ENCODE measurements at places on chromosomes 12 and 14.

GRCh38 chr14:105192866-105193731 is 12.0 kb upstream of the NUDT14 start:
- no peak for DNase-seq

DNA sequence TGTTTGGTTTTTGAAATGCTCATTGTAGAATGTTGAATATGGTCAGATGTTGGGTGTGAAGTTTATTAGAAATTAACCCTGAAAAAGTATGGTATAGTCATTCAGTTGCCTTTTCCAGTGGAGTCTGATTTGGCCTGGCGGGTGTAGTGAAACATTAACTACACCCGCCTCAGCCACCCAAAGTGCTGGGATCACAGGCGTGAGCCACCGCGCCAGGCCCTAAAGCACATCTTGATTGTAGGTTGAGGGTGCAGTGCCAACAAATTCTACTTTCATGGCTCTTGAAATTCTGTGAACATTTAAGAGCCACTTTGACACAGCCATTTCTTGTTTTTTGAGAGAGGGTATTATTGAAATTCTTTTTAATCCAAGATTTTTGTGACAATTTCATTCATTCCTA is 624.9 kb downstream of the DIO2 start:
- no peak for DNase-seq

- no peak for DNase-seq
Measured at GRCh38 chr12:50882563-50882962, 39.8 kb downstream of the TMPRSS12 start.

DNA sequence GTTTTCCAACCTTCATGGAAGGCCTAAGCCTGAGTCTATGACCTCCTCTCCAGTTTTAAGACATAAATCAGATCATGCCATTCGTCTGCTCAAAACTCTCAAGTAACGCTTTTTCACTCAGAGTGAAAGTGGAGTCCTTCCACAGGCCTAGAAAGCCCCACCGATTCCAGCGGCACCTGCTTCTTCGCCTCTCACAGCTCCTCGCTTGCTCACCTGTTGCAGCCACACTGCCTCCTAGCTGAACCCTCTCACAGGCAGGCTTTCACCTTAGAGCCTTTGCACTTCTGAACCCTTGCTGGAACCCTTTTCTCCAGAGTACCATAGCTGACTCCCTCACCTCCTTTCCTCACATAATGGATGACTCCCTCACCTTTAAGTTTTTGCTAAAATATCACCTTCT is 301.1 kb downstream of the ZFP36L1 start:
- DNase-seq, result no peak

GRCh38 chr12:124505001-124505818 is 62.2 kb downstream of the NCOR2 start:
- DNase-seq, result no peak

DNA sequence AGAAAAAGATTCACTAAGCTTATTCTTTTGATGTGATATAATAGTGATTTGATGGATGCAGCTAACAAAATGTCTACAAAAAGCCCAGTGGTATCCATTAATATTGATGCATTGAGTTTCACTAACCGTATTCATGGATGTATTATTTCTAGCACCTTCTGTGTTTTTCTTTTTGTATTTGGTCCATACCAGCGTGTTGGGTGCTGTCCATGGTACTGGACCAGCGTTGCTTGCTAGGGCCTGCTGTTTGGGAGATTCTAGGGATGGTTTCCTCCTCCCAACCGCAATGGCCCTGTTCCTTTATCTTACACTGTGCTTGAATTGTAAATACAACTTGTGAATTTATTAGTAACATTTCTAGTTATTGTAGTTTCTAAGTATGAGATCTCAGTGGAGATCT is 31.7 kb downstream of the ANO4 start:
- no peak for DNase-seq

GRCh38 chr12:29241821-29242591 is 92.9 kb downstream of the FAR2 start:
- DNase-seq, result peak; percentile 87

DNA sequence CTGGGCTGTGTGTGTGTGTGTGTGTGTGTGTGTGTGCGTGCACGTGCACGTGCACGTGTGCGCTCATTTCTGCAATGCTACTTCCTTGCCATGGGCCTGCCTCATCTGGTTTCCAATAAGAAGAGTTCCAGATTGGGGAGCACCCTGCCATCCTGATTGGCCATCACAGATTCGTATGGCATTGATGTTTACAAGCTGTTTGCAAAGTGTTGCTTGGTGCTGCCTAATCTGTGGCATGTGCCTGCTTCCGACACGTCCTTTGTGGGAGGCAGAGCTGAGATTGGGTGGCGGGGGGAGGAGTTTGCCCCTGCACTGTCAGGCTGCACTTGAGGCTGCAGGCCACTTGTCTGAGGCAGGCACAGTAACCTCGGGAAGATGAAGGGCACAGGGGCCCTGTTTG is 39.2 kb downstream of the SAMD4A start:
- no peak for DNase-seq

DNA sequence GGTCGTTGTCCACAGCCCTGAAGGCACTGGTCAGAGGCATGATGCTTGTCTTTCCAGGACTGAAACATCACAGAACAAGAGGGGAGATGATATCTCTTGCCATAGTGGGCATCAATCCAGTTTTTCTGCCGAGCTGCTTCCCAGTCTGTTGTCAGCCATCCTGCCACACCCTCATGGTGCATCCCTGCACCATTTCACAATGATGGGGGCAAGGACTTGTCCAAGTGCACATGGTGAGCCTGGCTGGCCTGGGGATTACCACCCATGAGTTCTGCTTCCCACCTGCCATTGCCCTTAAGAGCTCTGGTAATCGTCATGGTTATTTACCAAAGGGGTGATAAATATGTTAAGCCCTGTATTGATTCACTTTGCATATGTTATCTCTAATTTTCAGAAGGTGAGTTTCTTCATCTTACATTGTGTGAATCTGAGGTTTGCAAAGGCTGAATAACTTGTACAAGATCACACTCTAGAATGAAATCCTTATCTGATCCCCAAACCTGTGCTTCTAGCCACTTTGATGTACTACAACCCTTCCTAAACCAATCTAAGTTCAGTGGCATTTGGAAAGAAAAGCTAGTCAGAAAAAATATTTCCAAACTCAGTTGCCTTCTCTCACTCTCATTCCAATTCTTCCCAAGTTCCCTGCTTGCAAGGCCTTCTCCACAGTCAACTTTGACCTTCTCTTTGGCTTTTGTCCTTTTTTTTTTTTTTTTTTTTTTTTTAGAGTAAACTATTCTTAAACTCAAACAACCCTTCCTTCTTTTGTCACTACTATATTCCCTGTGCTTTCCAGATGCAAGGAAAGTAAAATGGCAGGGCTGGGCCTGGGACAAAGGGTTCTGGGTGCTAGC is 2.3 kb downstream of the AVIL start:
- no peak for DNase-seq

- DNase-seq, result no peak
Measured at GRCh38 chr14:67389275-67389674, 22.7 kb downstream of the PLEK2 start.

GRCh38 chr14:50795909-50796308 is 35.1 kb downstream of the NIN start:
- no peak for DNase-seq

- no peak for DNase-seq
Measured at GRCh38 chr12:106248312-106248845, 559 bp upstream of the CKAP4 start.

GRCh38 chr12:85309125-85309566 is 29.1 kb downstream of the ALX1 start:
- no peak for DNase-seq

GRCh38 chr12:45517381-45517780 is 212.1 kb upstream of the ARID2 start:
- no peak for DNase-seq

GRCh38 chr14:61116369-61116768 is 135.3 kb downstream of the SLC38A6 start:
- DNase-seq, result no peak

GRCh38 chr12:7158781-7159609 is 28.8 kb downstream of the CLSTN3 start:
- no peak for DNase-seq

DNA sequence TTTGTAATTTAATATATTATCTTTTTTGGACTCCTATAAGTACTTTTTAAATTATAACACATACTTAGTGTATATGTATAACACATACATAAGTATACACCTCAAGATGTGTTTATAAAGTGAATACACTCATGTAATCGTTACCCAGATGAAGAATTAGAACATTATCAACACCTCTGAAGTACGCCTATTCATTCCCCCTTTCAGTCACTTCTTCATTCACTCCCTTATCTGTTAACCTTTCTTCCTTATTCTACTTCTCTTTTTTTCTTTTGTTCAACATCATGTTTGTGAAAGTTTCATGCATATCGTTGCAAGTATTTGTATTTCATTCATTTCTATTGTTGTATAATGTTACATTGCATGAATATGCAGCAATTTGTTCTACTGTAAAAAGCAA is 98.5 kb downstream of the ARID2 start:
- DNase-seq, result no peak

DNA sequence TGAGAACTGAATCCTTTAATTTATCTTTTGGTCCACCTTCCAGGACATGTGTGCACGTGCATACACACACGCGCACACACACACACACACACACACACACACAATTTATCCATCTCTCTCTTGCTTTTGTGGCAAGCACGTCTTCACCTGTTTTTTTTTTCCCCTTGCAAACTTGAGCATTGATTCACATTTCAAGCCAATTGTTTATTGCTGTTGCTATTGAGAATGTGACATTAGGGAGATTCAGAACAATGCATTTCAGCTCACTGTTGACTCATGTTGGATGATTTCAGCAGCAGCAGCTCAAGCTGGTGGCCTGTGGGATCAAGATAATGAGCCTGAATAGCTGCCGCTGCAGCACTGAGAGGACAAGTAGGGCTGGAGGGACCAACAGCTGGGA is 128.9 kb downstream of the SNAPC1 start:
- DNase-seq, result no peak

GRCh38 chr14:70641548-70642302 is at the start of gene TTC9:
Gene TTC9 (plus strand): TSS chr14:70641916. CDS start chr14:70642130, 214 bp downstream.
- DNase-seq, result no peak

GRCh38 chr14:40371011-40371410 is 938.8 kb upstream of the FBXO33 start:
- DNase-seq, result no peak

- no peak for DNase-seq
Measured at GRCh38 chr14:58771016-58771415, 133.3 kb downstream of the DACT1 start.

DNA sequence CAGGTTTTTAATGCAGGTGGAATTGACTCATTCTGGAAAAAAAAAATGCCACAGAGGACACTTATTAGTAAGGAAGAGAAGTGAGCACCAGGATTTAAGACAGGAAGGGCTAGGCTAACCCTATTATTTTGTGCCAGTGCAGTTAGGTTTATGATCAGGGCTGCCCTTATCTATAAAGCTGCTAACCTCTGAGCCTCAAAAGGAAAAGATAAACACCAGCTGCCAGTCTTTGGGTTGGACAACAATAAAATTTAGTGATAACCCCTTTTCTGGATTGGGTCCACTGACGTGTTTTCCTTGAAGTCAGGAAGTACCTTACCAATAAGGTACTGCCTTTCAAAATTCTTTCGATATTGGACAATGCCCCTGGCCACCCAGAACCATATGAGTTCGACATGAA is 128.9 kb downstream of the NUBPL start:
- no peak for DNase-seq

DNA sequence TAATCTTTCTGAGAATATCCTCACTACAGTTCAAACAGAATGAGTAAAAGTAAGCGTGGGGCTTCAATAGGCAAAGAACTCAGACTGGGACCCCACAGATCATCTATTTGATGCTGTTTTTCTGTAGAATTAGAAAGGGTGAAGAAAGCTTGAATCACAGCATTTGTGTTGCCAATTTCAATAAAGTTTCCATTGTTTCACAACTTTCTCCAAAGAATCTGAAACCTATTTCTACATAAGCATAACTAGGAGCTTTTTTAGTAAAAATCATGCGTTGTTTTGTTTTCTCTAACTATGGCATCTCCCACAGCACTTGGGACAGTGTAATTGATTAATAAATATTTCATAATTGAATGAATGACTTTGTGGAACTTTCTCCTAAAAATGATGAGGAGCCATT is 16.7 kb upstream of the NEDD1 start:
- DNase-seq, result no peak

GRCh38 chr14:76727384-76727783 is 33.9 kb upstream of the VASH1 start:
- no peak for DNase-seq

DNA sequence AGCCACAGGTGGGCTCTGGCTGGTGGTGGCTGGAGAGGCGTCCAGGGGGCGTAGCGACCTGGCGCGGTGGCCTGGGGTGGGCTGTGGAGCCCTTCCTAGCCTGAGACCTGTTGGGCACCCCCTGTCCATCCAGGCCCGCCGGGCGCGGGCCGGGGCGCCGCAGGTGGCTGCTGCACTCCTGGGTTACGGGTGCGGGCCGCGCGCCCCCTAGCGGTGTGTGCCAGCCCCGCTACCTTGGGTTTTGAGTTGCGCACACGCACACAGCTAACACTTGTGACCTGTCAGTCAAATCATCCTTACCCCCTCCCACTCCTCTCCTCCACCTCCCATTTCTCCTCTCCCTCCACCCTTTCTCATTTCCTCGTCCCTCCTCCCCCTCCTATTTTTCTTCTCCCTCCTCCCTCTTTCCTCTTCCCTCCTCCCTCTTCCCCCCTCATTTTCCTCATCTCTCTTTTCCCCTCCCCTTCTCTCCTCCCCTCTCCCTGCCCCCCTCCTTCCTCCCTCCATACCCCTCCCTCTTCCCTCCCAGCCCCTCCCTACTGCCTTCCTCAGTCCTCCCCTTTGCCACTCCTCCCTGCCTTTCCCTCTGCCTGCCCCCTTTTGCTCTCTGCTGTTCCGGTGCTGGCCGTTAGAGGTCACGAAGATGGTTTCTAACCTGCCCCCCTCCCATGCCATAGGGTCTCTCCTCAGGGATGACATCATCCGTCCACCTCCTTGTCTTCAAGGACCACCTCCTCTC is 2.3 kb downstream of the MEG3 start:
- DNase-seq, result no peak

DNA sequence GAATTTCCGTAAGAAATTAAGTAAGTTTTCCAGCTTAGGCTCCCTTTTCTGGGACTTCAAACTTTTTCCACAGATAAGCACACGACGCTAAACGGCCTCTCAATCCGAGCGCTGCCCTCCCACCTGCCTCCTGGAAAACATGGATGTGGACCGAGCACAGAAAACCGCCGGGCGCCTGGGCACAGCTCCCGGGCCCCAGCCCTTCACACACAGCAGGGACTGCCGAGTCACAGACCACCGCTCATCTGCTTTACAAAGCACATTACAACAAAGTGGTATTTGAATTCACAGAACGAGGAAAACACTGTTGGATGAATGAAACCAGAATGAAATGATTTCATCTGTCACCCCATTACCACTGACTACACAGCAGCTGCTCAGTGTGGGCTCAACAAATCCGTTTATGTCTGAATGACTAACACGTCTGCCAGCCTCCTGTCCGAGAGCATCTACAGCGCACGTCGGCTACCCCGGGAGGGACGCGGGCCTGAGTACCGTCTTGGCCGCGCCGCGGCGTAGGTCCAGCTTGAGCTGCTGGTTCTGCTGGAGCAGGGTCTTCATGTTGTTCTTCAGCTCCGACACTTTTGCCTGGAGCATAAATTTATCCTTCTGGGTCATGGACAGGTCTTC is 13.1 kb upstream of the ANKLE2 start:
- DNase-seq, result no peak

- DNase-seq, result no peak
Measured at GRCh38 chr12:20588042-20588441, 107.1 kb upstream of the SLCO1C1 start.

All from HL-60 (cell line).